ENCODE measurements at places on chromosomes 5 and 9. TPM values are rescaled to one million over a fixed set of nuclear protein-coding genes. Genes with fewer than 3 reads are reported as not detected.
A peak's percentile ranks its signal among the peaks of the same experiment; 100 is the strongest.

CDHR2 gene
- not detected for total RNA-seq

TMEM215 gene
- not detected for total RNA-seq

LPAR1 gene
- total RNA-seq, result 54.4 TPM

FNIP1 gene
- total RNA-seq, result 67.8 TPM

NSA2 gene
- total RNA-seq, result 66.1 TPM

HTR1A gene
- total RNA-seq, result not detected

C9 gene
- total RNA-seq, result not detected

GPR151 gene
- not detected for total RNA-seq

- no peak for DNase-seq
Observed at GRCh38 chr5:154059039-154059430, 20.3 kb downstream of the MFAP3 start.

DNA sequence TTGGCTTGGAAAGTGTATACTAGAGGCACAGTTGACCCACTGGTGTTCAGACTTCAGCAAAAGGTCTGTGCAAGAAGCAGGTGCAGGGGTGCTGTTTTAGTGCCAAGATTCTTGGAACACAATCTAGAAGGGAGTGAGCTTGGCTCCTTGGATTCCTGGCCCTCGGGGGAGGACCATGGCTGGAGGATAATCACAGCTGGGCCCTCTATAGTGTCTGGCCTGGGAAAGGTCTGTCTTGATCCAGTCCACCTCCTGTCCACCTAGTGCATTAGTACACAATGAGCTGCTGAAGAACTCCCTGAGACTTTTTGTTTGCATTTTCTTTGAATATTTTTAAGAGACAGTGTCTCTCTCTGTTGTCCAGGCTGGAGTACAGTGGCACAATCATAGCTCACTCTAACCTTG lies 50.4 kb upstream of the PLPP1 start:
- no peak for DNase-seq

GRCh38 chr9:129656795-129657390 lies 8.6 kb upstream of the PRRX2 start:
- peak; percentile 53 for DNase-seq

GRCh38 chr5:11890777-11891176 lies 13.5 kb downstream of the CTNND2 start:
- no peak for DNase-seq

- no peak for DNase-seq
Observed at GRCh38 chr5:114857941-114858551, 311.7 kb downstream of the TRIM36 start.

GRCh38 chr9:16060436-16061129 lies 507.7 kb downstream of the CCDC171 start:
- no peak for DNase-seq

- no peak for DNase-seq
Observed at GRCh38 chr5:75009556-75010345, 42.6 kb downstream of the GCNT4 start.

DNA sequence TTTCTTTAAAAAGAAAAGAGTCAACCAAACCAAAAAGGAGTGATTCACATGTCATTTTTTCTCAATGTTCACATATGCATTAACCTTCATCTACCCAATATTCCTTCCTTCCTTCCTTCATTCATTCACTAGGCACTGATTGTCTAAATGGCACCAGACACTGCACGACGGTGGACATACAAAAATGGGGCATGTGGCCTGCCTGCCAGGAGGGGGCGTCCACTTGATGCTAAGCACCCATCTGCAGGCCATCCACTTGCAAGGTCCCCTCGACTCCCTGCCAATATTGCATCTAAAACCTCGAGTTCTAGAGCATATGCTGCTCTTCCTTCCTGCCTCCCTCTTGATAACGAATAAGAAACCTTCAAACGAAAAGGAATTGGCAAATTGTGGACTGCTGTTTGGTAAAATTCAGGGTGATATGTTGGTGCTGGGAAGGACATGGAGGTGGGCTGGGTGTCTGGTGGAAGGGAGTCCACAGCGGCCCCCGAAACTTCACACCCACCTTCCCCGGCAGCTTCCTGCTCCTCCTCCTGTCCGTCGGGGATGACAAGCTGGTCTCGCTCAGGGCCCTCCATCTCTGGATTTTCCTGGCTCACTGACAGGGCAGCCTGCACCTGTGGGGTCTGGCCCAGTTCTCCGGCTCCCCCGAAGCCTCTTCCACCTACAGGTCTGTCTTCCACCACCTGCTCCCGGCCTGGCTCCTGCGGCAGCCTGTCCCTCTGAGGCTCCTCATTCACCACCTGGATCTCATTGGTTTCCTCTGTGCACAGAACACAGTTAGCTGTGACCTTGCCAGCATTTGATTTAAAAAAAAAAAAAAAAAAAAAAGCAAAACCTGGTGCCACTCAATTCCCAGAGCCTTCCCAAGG lies 64.3 kb downstream of the GOLM1 start:
- peak; percentile 60 for DNase-seq

DNA sequence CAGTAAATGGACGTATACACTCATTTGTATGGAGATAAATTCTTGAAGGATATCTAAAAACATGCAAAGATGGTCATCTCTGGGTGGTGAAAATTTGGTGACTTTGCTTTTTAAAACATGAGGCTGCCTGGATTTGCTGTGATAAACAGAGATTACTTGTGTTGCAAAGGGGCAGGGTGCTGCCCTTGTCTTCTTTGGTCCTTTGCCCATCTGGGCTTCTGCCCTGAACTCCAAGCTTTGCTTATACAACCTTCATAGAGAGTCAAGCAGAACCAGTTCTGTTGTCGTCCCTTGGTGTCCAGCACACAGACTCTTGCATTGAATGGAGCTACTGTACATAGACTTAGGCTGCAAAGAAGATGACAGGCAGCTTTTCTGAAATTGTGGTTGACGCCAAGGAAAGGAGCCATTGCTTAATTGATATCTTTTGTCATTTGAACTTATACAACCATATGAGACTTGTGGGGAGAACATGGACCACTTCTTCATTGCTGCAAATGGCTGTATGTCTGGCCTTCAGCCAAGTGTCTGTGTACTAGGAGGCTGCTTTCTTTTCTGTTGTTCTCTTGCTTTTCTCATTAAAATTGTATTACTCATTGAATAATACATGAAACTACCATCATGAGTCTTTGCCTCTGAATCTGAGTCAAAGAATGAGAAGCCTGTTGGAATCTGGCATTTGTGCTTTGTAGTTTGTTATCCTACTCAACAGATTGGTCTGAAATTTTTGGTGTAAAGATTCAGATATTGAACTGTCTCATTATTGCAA lies 152.5 kb downstream of the DMRT2 start:
- no peak for DNase-seq

DNA sequence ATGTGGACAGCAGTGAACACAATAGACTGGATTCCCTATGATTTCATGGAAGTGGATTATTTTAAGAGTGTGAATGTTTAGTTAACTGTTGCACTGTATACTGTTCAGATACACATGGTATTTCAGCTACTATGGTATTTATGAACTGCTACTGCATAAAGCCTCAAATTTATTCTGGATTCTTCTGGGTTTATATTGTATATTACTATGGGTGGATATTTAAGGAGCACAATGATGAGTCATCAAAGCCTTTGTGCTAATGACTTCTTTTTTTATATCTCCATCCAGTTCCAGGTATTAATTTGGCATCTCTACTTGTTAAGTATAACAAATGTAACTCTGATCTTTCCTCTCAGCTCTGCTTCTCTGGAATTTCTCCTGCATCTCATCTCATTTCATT lies 6.8 kb downstream of the KDM4C start:
- no peak for DNase-seq
